Omental fat pad (tissue), 4 donors: ENCODE measurements at places on chromosomes 13 and 19. TPM values are rescaled to one million over a fixed set of nuclear protein-coding genes. Genes with fewer than 3 reads are reported as not detected.

- DNase-seq, result no peak
These were observed 4.9 kb downstream of the TSSK6 start for GRCh38 chr19:19510432-19510831.

Gene KIR3DL2
- total RNA-seq, result 0.38 TPM

DNA sequence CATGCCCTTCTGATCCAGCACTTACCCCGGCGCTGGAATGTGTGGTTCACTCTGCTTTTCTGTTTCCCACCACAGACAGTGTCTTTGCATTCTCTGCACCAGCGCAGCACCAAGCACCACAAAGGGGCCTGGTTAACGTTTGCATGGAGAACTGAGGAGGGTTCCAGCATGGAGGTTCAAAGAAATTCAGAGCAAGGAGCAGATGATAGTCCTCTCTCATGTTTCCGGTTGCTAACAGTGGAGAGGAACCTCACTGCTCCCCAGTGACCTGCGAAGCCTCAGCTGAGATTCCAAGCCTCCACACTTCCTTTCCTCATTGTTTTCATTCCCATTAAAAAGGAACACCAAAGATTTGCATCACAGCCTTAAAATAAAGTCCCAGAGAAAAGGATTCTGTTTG, 99.7 kb downstream of the STARD13 start:
- no peak for DNase-seq

- DNase-seq, result no peak
These were observed 88.7 kb downstream of the MAB21L1 start for GRCh38 chr13:35387682-35388250.

Gene PEAK3
- total RNA-seq, result 1.3 TPM

- DNase-seq, result no peak
These were observed 16.5 kb downstream of the CYP4F22 start for GRCh38 chr19:15524781-15525180.

DNA sequence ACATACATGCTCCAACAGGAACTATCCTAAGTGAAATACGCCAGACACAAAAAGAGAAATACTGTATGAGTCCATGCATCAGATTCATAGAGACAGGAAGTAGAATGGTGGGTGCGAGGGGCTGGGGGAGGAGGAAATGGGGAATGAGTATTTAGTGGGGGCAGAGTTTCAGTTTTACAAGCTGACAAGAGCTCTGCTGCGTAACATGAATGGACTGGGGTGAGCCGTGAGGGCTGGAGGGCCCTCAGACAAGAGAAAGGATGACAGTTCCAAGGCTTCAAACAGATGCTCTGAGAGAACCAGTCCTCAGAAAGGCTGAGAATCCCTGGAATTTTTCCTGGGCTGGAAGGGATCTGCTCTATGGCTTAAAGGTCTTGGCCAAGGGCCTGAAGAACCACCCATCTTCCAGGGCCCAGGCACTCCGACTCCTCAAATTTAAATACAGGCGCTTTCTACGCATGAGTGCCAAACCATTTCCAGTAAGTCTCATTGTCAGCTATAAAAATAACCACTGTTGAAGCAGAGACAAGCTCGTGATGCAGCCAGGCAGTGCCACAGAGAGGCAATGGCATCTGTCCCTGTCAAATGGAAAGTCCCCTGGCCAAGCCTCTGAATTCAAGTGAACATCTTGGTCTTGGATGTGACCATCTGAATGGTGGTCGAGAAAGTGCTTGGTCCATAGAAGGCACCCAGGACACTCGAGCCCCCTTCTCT, 17.5 kb downstream of the KLF2 start:
- DNase-seq, result no peak

Gene PCDH17
- total RNA-seq, result 10.1 TPM

Gene RTBDN
- not detected for total RNA-seq

DNA sequence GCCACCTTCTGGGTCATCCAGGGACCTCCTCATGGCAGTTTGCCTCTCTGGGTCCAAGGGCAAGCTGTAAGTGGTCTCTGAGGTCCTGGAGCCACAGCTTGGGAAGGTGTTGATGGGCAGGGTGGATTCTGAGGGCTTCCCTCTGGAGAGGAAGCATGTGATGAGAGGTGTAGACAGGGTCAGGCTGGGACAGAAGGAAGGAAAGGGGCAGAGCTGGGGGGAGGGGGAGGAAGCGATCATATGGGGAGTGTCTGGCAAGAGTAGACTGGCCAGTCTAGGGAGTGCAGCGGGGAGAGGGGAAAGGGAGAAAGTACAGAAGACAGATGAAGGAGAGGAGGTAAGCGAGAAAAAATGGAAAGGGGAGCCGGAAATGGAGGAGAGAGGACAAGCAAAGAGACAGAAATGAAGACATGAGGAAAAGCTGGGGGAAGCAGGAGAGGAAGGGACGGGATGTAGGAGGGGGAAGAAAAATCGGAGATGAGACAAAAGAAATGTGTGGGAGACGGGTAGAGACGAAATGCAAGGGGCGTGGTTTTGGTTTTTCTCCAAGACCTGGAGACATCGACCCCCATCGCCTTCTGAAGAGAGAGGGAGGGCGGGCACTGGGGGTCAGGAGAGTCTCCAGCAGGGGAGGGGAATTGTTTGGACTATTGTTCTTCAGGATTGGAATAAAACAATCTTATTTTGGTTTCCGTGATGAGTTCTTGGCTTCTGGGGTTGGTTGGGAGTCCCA, 26.6 kb downstream of the ZSWIM9 start:
- no peak for DNase-seq

Gene HCST
- 7.6 TPM for total RNA-seq

- DNase-seq, result peak; percentile 48
These were observed 20.7 kb downstream of the CEBPG start for GRCh38 chr19:33394006-33394722.

DNA sequence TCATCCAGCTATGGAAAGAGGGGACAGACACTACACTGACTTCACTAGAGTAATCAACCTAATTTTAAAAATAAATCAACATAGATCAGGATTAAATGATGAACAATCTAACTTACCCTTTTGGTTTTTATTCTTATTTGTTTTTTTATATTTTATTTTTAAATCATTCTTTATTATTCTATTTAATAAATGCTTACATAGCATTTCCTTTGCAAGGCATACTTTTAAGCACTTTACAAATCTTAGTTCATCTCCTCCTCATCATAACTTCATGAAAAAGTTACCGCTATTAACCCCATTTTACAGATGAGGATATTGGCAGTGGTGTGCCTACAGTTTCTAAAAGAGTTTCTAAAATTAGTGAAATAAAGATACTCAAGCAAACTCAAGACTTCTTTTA, 380.6 kb downstream of the TBC1D4 start:
- DNase-seq, result no peak

DNA sequence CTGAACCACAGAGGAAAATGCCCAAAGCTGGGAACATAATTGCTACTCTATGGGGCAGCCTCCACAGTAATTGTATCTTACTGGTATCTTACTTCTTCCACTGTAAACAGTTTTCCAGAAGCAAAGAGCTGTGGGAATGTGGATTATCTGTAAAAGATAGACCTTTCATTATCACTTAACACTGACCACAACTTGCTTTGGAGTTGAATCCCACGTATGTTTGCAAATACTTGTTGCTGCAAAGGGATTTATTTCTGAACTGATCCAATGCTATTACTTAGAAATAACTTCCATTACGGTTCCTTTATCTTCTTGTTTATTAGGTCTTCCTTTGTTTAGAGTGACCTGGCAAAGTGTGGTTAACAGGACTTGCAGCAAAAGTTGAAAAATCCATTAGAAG, 218.1 kb downstream of the KCTD12 start:
- DNase-seq, result no peak

- DNase-seq, result no peak
These were observed 8.2 kb upstream of the VWA8 start for GRCh38 chr13:41969072-41969471.

- DNase-seq, result no peak
These were observed 83.6 kb upstream of the ARHGEF7 start for GRCh38 chr13:111031531-111031961.

GRCh38 chr19:3046698-3047495, 15.4 kb downstream of the TLE5 start:
- no peak for DNase-seq
